ENCODE measurements at places on chromosomes 1 and 21. TPM values are rescaled to one million over a fixed set of nuclear protein-coding genes. Genes with fewer than 3 reads are reported as not detected.

AQP10 gene
- polyA plus RNA-seq = 0.02 TPM

SYCP1 gene
- not detected for polyA plus RNA-seq

DYNLT5 gene
- not detected for polyA plus RNA-seq

C1orf94 gene
- not detected for polyA plus RNA-seq

DYNLT4 gene
- polyA plus RNA-seq = 0.37 TPM

KLHDC9 gene
- 4.7 TPM for polyA plus RNA-seq

WNT3A gene
- not detected for polyA plus RNA-seq

ADORA1 gene
- polyA plus RNA-seq = 4.8 TPM

FMO5 gene
- 0.50 TPM for polyA plus RNA-seq

KCNJ15 gene
- 0.02 TPM for polyA plus RNA-seq

MFSD2A gene
- 4.1 TPM for polyA plus RNA-seq

C1orf185 gene
- polyA plus RNA-seq = not detected

C1orf87 gene
- polyA plus RNA-seq = not detected

KCNK1 gene
- polyA plus RNA-seq = 10.1 TPM

BATF3 gene
- polyA plus RNA-seq = 0.76 TPM

CFAP107 gene
- polyA plus RNA-seq = not detected

BSND gene
- not detected for polyA plus RNA-seq

PLA2G2A gene
- polyA plus RNA-seq = not detected

TMCC2 gene
- polyA plus RNA-seq = 5.3 TPM

UBIAD1 gene
- 13.7 TPM for polyA plus RNA-seq

HES2 gene
- 0.03 TPM for polyA plus RNA-seq

SLC45A1 gene
- 2.5 TPM for polyA plus RNA-seq

PADI3 gene
- 0.36 TPM for polyA plus RNA-seq
